ENCODE measurements at places on chromosomes 1 and 21. TPM values are rescaled to one million over a fixed set of nuclear protein-coding genes. Genes with fewer than 3 reads are reported as not detected.
A peak's percentile ranks its signal among the peaks of the same experiment; 100 is the strongest.

Gene RXFP4
- total RNA-seq = not detected

Gene SLC35F3
- total RNA-seq = not detected

Gene PDC
- total RNA-seq = not detected

Gene VSIG8
- not detected for total RNA-seq

Gene RASSF5
- 0.49 TPM for total RNA-seq

Gene TAS1R3
- total RNA-seq = 0.15 TPM

Gene UBL4B
- total RNA-seq = not detected

Gene ACOT11
- 3.3 TPM for total RNA-seq

Gene OR2T29
- not detected for total RNA-seq

Gene VANGL2
- total RNA-seq = not detected

Gene ETV3
- 5.8 TPM for total RNA-seq

DNA sequence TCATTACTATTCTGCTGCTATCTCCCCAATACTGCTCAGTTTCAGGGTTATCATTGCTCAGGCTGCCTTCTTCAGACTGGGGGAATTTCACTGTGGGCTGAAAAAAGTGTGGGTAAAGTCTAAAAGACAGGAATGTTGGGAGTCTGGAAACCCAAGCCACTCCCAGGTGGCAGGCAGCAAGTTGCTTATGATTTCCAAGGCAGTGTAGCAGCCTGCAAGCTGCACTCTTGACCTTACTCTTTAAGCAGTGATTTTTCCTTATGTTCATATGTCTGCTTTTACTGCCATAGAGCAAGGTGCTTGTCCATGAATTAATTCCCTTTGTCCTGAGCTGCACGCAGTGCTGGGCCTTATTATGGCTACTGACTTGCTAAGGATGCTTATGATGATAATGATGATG, 53.1 kb downstream of the PHC2 start:
- no peak for DNase-seq

GRCh38 chr1:234558330-234558836, 51.6 kb downstream of the IRF2BP2 start:
- no peak for DNase-seq

DNA sequence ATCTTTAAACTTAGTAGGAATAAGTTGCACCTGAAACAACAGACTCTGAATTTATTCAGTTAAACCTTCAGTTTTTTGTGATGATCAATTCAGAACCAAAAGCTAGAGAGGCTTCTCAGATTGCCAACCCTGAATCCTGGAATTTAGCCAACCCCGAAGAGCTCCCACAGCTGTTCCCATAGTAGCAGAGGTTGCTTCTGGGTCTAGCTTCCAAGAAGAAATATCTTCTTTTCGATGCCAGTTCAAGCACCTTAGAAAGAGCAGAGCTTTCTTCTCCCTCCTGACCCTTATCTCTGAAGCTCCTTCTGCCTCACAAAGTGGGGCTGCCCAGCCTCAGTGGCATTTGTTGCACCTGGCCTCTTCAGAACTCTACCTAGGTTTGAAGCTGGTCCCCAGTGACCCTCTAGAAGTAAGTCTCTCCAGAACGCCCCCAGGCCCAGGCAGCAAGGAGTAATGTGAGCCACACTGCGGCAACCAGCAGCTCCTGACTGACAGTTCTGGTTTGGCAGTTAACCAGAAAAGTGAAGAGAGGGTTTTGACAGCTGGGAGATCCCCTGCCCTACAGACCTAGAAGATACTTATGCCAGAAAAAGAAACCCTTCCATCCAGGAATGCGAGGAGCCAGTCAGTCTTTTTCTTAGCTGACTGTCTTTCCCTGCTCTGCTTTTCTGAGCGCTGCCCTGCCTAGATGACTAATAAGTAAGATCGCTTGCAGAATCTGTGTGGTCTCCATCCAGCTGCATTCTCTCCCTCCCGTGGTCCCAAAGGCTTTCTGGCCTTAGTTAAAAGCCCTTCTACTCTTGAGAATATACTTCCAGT, 165.9 kb downstream of the ADGRL4 start:
- no peak for DNase-seq

DNA sequence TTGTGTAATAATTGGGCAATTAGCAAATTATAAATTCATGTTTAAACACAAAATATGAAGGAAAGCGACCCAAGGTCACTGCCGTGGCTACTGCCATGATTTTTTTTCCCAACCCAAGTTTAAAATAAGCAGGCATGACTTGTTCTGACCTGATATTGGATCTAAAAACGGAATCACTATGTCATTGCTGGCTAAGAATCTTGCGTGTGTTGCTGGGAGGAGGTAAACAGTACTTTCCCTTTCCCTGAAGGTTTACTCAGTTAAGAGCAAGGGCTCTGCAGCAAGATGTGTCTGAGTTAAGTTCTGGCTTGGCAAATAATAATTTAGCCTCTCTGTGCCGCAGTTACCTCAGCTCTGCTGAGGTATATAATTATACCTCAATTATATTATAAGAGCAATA, 125.7 kb upstream of the L1TD1 start:
- DNase-seq = no peak

DNA sequence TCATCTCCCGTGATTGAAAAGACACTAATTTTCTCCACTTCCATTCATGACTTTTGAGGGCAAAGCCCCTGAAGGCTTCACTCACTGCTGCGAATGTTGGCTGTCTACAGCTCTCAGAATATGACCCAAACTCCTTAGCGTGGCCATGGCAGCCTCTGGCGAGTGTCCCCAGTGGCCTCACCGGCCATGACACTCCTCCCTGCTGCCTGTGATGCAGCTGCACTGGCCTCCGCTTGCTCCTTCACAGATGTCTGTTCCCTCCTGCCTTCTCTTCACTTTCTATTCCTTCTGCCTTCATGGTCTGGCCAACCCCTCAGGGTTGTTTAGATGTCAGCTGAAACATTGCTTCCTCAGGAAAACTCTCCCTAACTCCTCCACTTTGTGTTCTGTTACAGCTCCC, 30.8 kb upstream of the PTPRF start:
- DNase-seq = peak; percentile 25

DNA sequence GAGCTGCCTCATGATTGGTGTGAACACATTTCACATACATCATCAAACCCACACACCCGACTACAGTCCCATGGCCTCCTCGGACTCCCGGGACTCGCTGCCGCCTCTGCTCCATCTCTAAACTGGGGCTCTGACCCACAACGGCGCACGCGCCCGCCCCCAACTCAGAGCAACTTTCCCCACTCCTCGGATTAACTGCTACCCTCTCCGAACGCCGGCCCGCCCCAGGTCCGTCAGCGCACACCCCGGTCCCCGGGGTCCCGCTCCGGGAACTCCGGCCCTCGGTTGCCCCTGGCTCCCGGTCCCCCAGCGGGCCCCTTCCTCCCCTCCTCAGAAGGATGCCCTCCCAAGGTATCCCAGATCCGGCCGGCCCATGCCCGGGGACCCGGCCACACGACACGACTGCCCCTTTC, 740 bp downstream of the DSTYK start:
- DNase-seq = no peak

GRCh38 chr1:244397131-244397530, 54.6 kb downstream of the ADSS2 start:
- no peak for DNase-seq

DNA sequence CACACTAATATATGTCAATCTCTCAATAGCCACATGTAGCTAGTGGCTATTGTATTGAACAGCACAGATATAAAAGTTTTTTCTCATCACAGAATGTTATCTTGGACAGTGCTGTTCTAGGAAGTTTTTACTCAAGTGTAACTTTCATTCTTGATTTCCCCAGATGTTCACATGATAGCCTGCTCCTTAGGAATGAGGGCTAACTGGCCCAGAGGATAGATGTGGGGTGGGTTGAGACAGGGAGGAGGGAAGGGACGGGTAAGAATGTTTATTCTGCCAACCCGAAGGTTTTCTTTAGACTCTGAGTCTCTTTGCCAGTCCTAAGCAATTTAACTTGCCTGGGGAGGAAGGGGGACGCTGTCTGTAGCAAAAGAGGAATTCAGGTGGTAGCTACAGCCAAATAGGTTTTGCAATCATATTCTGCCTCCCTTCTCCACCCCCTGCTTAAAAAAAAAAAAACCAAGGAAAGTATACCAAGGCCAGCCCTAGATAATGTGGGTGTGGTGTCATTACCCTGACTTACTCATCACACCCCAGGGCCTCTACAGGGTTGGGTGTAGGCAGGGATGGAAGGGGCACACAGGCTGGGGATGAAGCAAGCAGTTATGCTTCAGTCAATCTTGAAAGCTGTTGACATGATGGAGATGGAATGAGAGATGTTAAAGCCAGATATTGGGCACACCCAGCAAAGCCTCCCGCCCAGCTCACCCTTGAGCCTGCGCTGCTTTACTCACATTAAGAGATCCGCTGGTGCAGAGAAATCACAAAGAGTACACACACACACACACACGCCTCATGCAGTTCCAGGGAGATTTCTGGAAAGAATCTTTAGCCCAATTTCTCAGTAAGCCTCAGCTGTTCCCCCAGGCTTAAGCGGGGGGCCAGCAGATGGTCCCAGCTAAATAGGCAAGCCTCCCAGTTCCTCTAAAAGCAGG, 59.9 kb downstream of the PLXNA2 start:
- DNase-seq = peak; percentile 42

DNA sequence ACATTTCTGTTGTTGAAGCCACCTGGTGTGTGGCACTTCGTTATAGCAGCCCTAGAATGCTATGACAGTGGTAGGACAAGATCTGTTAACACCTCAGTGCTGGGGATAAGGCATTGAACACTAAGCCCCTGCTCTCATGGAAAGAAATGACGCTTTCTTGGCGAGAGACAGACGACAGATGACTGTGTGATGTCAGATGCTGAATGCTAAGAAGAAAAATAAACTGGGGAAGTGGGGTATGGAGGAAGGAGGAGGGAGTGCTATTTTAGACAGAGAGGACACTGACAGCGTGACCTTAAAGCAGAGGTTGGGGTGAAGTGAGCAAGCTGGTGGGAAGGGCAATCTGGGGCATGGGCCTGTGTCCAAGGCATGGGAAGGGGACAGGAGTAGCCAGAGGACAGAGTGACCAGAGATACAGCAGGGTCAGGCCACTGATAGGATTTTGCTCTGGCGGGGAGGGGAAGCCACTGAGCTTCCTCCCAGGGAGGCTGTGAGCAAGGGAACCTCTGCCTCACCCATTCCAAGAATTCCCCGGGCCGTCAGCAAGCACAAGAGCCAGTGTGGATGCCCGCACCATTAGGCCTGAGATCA, 15.2 kb downstream of the DOP1B start:
- no peak for DNase-seq

DNA sequence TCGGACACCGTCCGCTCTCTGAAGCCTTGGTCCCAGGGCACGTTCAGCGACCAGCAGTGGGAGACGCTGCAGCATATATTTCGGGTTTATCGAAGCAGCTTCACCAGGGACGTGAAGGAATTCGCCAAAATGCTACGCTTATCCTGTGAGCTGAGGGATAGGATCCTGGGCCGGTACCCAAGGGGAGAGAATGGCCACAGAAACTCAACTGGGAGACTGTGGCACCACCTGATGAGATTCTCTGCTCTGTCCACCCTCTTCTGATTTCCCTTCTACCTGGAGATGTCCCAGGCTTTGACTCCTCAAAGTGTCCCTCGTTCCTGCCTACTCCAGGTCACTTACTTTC, 855 bp downstream of the CD1D start:
- DNase-seq = no peak

GRCh38 chr21:28801906-28802305, 190.8 kb downstream of the LTN1 start:
- DNase-seq = no peak

- no peak for DNase-seq
These were observed 59.7 kb downstream of the RGL1 start for GRCh38 chr1:183864611-183865010.

DNA sequence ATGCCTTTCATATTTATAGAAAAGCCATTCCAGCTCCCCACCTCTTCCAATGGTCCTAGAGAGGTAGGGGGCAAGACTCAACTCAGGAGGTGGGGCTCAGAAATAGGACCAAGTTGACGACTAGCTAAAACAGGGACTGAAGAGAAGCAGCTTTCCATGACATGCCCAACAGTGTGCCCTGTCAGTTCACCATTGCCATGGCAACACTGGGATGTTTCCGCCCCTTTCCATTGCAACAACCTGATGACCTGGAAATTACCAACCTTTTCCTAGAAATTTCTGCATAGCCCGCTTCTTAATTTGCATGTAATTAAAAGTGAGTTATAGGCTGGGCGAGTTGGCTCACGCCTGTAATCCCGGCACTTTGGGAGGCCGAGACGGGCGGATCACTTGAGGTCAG, 22.4 kb upstream of the INTS3 start:
- no peak for DNase-seq

GRCh38 chr1:210129759-210130158, 102.8 kb upstream of the SERTAD4 start:
- no peak for DNase-seq

- no peak for DNase-seq
These were observed 25.3 kb upstream of the PEX10 start for GRCh38 chr1:2437617-2438016.
